ENCODE measurements at places on chromosomes 4 and X. TPM values are rescaled to one million over a fixed set of nuclear protein-coding genes. Genes with fewer than 3 reads are reported as not detected.

SERPINA7 gene
- not detected for polyA plus RNA-seq

GC gene
- not detected for polyA plus RNA-seq

SMR3B gene
- not detected for polyA plus RNA-seq

CCNB3 gene
- polyA plus RNA-seq = not detected

TEX13D gene
- polyA plus RNA-seq = not detected

MMRN1 gene
- not detected for polyA plus RNA-seq

DIAPH2 gene
- 9.5 TPM for polyA plus RNA-seq

ZIC3 gene
- not detected for polyA plus RNA-seq

DNA sequence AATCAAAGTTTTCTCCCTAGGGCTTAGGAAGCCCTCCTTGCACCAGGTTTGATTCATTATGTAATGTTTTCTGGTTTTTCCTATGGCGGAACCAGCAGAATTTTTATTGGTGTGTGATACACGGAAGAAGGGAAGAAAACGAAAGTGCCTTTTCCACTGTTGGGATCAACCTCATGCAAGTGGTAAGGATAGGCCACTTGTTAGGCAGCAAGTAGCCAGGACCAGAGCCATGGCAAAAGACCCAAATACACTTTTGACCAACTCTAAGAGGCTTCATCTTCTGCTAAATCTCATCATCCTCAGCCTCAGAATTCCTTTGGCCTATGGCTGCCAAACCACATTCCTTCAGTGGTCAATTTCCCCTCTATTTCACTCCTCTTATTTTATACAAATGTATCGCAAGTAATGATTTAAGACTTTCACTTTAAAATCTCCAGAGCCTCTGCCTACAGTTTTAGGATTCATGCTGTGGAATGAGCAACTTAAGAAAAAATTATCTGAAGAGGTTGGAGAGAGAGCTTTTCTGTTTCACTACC lies 21.2 kb downstream of the PPAT start:
- DNase-seq = no peak

GRCh38 chr4:173317004-173317403 lies 17.2 kb downstream of the HMGB2 start:
- DNase-seq = no peak

DNA sequence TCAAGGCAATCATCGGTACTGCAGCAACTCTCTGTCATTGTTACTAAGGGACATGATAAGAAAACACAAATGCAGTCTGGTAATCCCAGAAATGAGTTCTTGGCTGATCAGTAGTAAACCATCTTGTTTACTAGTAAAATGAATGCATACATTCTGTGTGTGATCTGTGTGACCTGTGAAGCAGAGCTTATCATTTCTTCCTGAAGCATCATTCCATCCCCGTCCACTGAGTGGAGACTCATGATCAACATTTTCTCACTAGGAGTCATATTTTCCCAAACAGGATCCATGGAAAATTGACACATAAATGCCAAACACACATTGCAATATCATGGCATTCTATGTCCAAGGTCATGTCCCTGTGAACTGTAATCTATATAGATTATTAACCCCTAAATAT lies 226.1 kb downstream of the ANKRD50 start:
- DNase-seq = no peak

- no peak for DNase-seq
These were observed 464.1 kb upstream of the DIPK2B start for GRCh38 chrX:45664727-45665290.

GRCh38 chr4:122914938-122915337 lies 7.5 kb downstream of the NUDT6 start:
- no peak for DNase-seq

DNA sequence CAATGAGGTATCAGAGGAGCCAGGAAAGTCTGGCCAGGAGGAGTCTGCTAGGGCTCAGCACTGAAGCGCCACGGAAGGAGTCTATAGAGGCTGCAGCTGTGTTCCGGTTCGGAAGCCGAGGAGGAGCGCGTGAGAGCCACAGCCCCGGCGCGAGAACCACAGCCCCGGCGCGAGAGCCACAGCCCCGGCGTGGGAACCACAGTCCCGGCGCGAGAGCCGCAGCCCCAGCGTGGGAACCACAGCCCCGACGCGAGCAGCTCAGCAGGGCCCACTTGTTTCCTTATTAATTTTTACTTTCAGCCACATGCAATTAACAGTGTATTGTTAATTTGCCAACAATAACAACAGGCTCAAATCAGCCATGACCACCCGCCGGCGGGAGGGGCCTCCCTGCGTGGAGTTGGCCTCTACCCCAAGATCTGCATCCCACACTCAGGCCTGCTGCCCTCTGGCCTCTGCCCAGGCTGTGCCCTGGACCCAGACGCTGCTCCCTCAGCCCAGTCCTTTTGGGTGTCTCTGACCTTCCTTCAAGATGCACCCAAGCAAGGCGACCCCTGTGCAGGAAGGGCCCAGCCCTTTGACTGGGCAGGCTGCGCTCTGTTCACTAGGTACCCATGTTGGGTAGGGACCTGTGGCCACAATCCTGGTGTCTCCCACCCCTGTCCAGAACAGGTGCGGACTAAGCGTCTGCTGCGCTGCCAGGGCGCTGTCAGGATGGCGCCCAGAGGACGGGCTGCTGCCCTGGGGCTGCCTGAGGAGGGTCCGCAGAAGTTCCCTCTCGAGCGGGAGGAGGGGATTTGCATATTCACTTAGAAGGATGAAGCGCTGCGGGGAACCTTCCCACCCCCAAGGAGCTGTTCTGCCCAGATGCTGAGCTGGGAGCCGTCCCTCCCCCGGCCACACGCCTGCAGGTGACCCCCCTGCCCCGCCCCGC lies 113.8 kb downstream of the ADRA2C start:
- no peak for DNase-seq

DNA sequence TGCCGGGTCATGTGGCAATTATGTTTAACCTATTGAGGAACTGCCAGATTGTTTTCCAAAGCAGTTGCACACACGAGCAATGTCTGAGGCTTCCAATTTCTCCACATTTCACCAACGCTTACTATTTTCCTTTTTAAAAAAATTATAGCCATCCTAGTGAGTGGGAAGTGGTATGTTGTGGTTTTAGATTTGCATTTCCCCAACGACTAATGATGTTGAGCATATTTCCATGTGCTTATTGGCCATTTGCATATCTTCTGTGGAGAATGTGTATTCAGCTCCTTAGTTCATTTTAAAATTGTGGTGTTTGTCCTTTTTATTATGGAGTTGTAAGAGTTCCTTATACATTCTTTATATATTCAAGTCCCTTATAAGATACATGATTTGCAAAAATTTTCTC lies 60.2 kb downstream of the MTMR1 start:
- DNase-seq = no peak

- no peak for DNase-seq
These were observed 627.4 kb upstream of the BOD1L1 start for GRCh38 chr4:14254926-14255325.

DNA sequence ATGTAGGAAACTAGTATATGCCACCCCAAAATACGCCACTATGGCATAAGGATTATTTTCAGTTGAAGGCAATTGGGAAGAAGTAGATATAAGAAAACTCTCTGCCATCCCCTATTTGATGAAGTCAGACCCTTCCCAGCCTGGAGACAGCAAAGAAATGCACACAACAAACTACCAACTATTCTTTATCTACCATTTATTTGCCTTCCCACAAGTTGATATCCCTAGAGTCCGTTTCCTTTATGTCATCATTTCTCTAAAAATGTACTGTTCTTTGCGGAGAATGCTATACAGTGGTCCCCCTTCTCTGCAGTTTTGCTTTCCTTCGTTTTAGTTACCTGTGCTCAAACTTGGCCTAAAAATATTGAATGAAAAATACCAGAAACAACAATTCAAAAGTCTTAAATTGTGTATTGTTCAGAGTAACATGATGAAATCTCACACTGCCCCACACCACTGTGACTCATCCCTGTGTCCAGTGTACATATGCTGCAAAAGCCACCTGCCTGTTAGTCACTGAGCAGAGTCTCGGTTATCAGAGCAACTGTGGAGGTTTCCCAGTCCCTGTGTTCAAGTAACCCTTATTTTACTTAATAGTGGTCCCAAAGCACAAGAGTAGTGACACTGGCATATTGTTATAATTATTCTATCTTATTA lies 152.3 kb downstream of the WDFY3 start:
- DNase-seq = peak; percentile 10

- DNase-seq = peak; percentile 89
These were observed 11.4 kb upstream of the MCUB start for GRCh38 chr4:109548655-109549054.

DNA sequence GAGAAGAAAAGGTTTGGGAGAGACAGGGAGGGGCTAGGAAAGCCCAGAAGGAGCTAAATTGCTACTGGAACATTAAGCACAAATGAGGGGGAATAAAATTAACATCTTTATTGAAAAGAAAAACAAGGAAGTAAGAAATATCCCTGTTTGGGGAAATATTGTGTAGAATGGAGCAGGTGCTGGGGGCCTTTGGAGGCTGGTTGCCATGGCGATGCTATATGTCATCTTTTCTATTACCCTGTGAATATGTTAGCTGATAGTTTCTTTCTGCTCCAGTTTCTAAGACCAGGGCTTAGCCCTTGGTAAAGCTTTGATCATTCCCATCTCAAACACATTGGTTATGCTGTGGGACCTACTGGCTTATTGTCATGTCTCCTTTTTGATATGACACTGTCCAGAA lies 28.7 kb downstream of the TMEM31 start:
- DNase-seq = no peak

GRCh38 chr4:182207830-182208396 lies 35.3 kb upstream of the TENM3 start:
- no peak for DNase-seq

GRCh38 chr4:53321151-53321983 lies 44.5 kb downstream of the SCFD2 start:
- DNase-seq = no peak

- DNase-seq = no peak
These were observed 3.8 kb downstream of the PNMA3 start for GRCh38 chrX:153060095-153060445.

DNA sequence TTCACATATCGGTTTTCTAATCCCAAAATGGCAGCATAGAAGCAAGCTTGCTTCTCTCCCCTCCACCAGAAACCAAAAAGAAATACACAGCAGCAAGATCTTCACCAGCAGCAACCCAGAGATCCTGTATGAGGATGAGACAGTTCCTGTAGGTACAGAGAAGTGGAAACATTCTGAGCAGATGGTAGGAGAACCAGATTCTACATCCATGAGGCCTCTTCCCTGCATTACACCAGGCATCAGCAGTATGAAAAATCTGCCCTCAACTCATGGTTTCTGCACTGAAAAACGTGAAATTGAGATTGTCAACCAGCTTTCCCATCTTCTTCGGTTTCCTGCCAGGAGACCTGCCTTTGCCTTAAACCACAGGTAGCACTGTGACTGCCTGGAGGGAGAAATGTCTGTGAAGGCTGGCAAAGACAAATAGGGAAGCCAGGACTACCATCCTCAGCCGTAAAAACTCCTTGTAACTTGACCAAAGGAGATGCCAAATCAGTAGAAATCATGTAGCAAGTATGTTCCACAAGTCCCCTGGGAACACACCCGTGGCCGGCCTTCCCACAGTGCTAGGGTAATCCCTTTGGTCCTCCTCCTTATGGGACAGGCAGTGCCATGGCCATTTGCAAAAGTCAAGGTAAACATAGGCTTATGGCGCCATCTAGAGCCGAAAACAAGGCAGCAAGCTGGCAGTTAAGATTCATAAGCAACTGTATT lies 24.0 kb upstream of the MTHFD2L start:
- DNase-seq = peak; percentile 64

DNA sequence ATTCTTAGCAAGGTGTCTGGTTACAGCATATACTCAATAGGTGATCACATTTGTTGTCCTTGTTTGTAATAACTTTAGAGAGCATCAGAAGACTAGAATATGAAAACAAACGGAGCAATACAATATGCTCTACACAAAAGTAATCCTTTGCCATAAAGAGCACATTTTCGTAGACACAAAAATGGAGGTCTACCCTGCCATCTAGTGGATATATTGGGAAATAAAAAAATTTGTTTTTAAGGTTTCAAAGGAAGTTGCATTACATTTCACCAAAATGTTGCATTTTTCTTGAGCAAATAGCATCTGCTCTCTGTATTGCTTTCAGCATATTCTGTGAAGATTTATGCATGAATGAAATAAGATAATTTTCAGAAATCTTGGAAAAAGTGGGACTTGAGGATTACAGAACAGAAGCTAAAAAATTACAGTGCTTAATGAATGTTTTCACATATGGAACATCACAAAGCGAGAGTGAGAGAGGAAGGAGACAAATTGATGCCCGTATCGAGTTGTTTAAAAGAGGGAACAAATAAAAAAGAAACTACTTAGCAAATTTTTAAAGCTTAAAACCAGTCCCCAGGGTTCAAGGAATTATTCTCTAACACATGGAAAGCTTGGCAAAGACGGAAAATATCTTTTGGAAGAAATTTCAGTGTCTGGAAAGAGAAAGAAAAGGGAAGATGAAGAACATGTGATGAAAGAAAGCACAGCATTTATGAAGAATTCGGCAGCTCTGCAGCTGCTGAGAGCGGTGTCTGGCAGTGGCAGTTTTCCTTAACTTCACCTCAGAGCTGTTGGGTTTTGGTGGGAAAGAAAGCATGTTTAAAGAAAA lies 390.1 kb downstream of the ANKRD50 start:
- DNase-seq = no peak

- no peak for DNase-seq
These were observed 47.4 kb downstream of the TMEM131L start for GRCh38 chr4:153513596-153513995.

- no peak for DNase-seq
These were observed 68.7 kb downstream of the CRMP1 start for GRCh38 chr4:5824227-5824626.

DNA sequence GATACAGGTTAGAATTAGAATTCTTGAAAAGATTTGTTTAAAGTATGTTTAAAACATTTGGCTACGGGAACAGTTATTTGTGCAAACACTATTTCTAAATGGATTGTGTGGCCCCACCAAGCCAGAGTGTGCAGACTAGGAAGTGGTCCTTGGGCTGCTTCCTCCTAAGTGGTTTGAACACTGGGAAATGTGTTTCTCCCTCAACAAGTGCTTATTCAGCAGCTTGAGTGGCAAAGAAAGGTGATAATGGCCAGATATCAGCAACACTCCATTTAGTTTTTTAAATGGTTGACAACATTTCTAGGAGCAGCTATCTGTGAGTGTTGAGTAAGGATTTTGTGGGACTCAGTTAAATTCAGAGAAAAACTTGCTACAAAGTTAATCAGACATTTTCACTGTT lies 141.4 kb upstream of the LNX1 start:
- no peak for DNase-seq

DNA sequence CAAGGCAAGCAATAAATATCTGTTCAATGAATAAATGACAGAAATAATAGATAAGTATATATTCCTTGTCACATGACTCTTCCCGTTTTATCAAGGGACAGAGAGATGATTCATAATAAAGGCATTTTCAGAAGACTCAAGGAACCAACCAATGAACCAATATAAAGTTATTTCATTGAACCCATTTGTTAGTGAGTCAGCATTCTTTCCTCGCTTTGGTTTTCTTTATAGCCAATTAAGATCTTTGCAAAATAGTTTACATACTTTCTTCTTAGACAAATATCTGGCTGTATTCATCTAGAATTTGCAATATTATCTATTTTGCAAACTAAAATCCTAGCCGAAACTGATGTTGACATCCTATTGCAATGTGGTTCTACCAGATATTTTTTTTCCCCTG lies 269.4 kb downstream of the IL15 start:
- DNase-seq = no peak

GRCh38 chr4:22417408-22417807 lies 98.5 kb downstream of the ADGRA3 start:
- DNase-seq = no peak

Data from CD14-positive monocyte (primary cell).